Activated CD8-positive, alpha-beta T cell treated with anti-CD3 and anti-CD28 coated beads, Interleukin-2, amount 10 ng/mL, durations not matched to agents 7 days and 5 days (primary cell): ENCODE measurements at places on chromosomes 16 and 17. TPM values are rescaled to one million over a fixed set of nuclear protein-coding genes. Genes with fewer than 3 reads are reported as not detected.

The CMIP gene
- total RNA-seq: 62.5 TPM

The TBC1D26 gene
- total RNA-seq: not detected

The KRTAP2-3 gene
- total RNA-seq: not detected

The PRKCB gene
- total RNA-seq: 101 TPM

The PSMD11 gene
- total RNA-seq: 104 TPM

DNA sequence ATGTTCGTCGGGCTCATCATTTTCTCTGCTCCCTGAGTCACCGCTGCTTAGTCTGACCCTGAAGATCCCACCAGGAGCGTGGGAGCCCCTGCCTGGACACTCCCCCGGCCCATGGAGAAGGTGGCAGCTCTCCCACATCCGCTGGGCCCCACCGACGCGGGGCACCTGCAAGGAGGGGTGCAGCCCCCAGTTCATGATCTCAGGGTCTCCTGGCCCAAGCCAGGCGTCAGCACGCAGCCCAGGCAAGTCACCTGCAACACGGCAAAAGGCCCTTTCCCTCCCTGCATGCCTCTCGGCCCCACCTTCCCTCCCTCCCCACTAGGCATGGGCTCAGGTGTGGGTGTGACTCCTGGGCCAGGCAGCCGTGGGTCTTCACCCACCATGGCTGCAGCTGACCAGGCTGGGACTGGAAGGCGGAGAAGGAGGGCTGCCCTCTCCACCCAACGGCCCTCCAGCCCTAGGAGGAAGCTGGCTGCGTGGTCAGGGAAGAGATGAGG, 9.7 kb upstream of the CHMP6 start:
- no peak for DNase-seq

- DNase-seq: no peak
These were observed 543 bp upstream of the GPS2 start for GRCh38 chr17:7315570-7316235.

- DNase-seq: no peak
These were observed 189.3 kb downstream of the AATF start for GRCh38 chr17:37137906-37138514.

GRCh38 chr16:54936979-54937670, 6.5 kb downstream of the IRX5 start:
- DNase-seq: no peak
